ENCODE measurements at places on chromosomes 4 and X.

DNA sequence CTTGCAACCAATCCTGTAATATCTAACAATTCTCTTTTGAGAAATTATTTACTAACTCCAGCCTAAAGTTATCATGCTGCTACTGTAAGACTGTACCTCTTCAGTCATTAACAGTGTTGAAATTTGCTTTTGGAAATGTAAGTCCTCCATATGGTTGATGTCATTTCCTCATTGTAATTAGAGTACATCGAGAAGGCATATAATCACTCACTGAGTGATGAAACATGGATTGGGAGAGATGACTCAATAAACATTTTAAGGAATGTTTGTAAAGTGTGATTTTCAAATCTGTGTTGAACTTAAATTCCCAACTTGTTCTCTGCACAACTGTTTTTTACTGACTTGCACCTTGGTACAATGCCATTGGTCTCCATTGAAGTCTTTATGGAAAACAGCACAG, 61.2 kb downstream of the HMGB2 start:
- DNase-seq, result no peak

DNA sequence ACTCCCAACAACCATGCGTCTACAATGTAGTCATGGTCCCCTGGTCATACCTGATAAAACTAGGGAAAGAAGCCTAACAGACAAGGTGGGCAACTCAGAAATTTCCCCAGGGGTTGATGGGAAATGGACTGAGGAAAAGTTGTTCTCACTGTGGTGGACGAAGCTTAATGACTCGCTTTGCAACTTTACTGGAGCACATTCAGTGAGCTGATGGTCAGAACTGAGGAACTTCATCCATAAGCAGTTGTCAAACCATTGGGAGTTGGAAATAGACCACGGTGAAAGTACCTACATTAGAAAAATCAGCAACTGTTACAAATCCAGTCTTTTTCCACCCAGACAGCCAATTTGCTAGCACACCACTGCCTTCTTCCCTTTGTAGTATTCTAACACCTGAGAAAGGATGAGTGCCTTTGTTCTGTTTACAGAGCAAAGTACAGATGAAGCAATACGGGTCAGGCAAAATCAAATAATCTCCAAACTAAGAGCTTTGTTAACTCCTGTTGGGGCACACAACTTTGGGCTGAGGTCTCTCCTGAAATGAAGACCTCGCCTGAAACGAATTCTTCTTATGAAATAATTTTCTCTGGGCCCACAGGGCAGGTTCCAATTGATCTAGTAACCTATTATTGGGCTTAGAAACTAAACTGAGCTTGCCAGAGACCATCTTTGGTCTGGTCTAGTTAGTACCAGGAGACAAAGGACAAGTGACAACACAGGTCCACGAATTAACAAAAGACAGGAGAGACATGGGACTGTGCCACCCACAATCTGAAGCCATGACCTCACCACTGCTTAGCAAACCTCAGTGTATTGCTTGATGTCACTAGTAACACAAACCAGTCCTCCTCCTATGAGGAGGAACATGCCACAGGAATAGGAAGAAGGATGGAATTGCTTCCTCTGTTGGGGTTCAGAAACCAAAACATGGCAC, 58.9 kb upstream of the NFKB1 start:
- DNase-seq, result no peak

DNA sequence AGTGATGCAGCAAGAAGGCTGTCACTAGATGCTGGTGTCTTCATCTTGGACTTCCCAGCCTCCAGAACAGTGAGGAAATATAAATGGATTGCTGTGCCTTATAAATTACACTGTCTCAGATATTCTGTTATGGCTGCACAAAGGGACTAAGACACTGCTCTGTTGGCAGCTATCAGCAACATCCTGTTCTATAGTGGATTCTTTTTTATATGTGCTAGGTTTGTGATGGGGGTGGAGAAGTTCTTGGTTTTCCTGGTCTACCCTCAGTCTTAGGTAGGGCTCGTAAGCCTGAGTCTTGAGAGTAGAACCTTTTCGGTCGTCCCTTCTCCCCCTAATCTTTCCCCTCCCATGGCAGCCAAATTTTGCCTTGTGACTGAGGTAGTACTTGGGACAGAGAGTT, 17.3 kb downstream of the STIM2 start:
- DNase-seq, result no peak

DNA sequence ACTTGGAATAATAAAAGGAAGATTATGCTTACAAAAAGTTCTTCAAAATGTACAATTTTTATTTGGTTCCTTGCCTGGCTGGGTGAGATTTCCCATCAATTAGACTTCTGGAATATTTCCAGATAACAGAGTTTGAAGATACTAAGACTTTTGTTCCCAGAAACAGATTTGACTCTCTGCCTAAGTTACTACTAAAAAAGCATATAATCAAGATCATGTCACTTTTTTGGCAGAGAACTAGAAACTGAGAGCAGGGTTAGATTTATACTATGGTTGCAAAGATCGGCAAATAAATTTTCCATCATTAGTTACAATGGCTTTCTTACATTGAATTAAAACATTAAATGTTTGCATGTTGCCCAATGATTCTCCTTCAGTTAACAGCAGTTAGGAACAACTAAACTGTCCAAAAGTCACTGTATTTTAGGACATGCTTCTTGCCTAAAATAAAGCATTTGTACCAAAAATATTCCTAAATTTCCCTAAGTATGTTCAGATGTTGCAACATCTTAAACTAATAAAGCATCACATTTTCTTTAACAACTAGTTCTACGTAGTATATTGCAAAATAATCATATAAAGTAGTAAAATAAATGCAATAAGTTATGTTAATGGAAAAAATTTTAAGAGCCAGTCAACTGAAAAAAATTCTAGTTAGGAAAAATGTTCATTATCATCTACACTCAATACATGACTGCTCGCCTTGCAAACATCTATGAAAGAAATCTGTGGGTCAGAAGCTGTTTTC, 73.0 kb downstream of the SEC24D start:
- DNase-seq, result no peak

DNA sequence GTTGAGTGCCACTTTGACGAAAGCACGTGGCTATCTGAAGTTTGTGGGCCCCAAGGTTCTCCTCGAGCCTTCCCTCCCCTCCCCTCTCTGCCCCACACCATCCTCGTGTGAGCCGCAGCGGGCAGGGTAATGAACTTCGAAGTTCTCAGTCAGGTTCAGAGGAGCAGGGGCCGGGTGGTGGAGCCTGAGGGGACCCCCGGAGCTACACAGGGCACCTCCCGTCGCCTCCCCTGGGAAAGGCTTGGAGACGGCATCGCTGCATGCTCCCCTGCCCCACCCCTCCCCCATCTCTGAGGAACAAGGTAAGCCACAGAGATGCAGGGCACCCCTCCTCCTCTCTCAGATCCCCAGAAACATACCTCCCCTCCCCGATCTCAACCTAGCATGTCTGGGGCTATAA, 2.8 kb upstream of the NKX1-1 start:
- DNase-seq, result no peak

DNA sequence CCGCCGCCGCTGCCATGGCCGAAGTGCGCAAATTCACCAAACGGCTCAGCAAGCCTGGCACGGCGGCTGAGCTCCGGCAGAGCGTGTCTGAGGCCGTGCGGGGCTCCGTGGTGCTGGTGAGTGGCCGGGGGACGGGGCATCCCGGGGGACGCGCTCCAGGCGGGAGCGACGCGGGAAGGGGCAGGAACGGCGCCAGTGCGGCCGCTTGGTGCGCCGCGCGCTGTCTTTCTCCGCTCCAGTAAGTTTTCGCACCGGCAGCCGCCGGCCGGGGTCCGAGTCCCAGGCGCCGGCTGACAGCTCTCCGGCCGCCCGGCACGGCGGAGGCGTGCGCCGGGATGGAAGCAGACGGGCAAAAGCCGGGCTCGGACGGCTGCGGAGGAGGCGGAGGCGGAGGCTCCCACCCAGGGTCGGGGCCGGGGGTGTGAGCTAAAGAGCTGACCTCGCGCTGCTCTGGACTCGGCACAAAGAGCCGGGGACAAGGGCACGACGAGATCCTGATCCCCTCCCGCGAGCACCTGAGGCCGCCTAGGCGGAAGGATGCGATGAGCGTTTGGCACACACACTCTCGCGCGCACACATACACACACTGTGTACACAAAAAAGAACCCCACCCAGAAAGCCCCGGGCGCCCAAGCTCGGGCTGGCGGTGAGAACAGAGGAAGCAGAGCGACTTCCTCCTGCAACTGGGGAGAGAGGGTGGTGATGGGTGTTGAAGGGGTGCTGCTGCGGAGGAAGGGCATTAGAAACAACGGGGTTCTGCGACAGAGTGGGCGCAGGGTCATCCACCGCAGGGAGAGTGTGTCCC, 545 bp downstream of the DOCK11 start:
- peak; percentile 49 for DNase-seq

- DNase-seq, result no peak
These were observed 179.7 kb upstream of the PRPS2 start for GRCh38 chrX:12611471-12611870.

- no peak for DNase-seq
These were observed 133.3 kb downstream of the DCK start for GRCh38 chr4:71126719-71127118.

- DNase-seq, result no peak
These were observed 172.9 kb downstream of the SPRY1 start for GRCh38 chr4:123569541-123569940.

DNA sequence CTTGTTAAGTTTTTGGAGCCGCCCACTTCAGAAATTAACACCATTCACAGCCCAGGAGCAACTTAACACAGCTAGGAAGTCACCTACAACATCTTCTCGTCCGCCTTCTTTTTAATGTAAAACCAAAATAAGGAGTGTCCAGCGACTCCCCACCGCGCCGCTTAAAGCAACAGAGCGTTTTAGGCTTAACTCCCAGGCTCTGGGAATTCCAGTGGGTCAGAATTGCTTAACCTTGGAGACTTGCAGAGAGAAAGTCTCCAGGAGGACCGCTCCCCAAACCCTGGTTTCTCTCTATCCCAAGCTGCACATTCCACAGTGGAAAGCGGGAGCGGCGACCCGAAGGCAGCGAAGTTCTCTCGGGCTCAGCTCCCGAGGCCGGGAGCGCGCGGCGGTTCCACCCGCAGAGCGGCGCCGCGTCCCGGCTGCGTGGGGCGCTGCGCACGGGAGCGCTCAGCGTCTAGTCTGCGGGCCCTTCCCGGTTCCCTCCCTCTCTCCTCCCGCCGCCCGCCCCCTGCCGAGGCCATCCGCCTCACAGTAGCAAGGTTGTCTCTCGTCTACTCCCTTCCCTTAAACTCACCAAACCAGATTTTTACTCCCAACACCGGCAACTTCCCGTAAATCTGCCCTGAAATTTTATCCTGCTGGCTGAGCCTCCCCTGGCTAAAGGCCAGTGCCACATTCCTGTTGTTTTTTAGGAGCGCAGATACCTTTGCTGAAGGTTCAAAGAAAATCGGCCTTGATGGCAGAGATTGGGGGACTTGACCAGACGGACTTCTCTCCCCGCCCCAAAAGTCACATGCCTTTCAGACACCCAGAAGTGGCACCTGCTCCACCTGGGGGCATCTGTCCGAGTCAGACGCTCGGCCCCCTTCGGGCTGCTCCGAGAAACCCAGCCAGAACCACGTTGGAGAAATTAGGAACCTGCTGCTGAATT, at the start of gene RBM47:
TSS of gene RBM47 (minus strand) at position 464 of the 934 bp plus-strand sequence. CDS start 190,971 bp downstream, outside the sequence.
- DNase-seq, result no peak

- DNase-seq, result no peak
These were observed 212.7 kb downstream of the CENPC start for GRCh38 chr4:67332627-67333026.

DNA sequence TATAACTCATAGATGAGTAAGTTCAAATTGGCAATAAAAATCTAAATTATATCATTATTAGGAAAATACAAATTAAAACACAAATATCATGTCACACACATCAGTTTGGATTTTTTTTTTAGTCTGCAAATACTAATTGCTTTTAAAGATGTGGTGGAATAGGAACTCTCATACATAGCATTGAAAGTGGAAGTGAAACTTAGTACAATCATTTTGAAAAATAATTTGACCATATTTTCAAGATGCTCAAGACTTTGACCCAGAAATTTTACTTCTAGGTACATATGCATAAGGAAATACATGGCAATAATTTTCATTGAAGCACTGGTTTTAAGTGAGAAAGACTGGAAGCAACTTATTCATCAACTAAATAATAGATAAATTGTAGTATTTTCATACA, 147.5 kb upstream of the SMIM31 start:
- no peak for DNase-seq

- no peak for DNase-seq
These were observed 2.4 kb downstream of the MEPE start for GRCh38 chr4:87835197-87835596.

All from stimulated activated CD4-positive, alpha-beta T cell treated with anti-CD3 and anti-CD28 coated beads, Interleukin-15, amount 100 ng/mL, for 48 hours (primary cell).